ENCODE measurements at places on chromosomes 2 and 18. TPM values are rescaled to one million over a fixed set of nuclear protein-coding genes. Genes with fewer than 3 reads are reported as not detected.
A peak's percentile ranks its signal among the peaks of the same experiment; 100 is the strongest.

DNA sequence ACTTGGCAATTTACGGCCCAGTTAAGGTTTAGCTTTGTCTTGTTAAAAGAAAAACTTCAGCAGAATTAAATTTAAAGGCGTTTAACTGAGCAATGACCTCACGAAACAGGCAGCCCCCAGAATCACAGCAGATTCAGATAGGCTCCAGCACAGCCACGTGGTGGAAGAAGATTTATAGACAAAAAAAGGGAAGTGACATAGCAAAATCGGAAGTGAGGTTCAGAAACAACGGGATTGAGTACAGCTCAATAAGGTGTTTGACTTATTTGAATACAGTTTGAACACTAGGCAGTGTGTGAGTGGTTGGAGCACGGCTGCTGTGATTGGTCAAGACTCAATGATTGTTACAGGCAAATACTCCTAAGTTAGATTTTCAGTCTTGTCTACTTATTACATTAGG is 79.8 kb downstream of the MOGAT1 start:
- H3K4me3 ChIP-seq, result no peak overlapping the region
- H3K27me3 ChIP-seq, result no peaks in the 10 kb centered on the region
- no peak for DNase-seq
- H3K36me3 ChIP-seq, result no peaks in the 10 kb centered on the region
- H3K4me1 ChIP-seq, result peaks cover 6% of the 10 kb centered on the region

GRCh38 chr2:168734199-168734760 is 68.2 kb upstream of the NOSTRIN start:
- H3K27ac ChIP-seq, result peak overlapping the region; percentile 21
- no peaks in the 10 kb centered on the region for H3K36me3 ChIP-seq
- H3K4me3 ChIP-seq, result no peak overlapping the region
- peaks cover 15% of the 10 kb centered on the region for H3K4me1 ChIP-seq

DNA sequence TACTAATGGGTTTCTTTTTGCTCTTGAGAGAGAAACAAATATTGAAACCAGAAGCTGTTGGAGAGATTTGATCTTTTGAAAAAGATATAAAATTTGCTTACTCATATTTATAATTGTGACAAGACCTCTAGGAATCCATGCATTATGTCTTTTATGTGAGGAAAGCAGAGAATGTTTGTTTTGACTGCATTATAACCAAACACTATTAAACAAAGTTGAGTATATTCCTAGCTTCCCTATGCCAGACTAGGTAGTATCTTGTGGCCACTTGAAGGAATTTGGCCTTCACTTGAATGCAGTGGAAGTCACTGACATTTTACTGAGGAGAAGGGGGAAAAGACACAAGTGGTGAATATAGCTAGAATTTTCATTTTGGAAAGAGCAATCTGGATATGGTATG is 521.8 kb upstream of the ZEB2 start:
- H3K4me3 ChIP-seq, result no peak overlapping the region
- no peak overlapping the region for H3K27ac ChIP-seq
- H3K36me3 ChIP-seq, result no peaks in the 10 kb centered on the region
- DNase-seq, result no peak

Gene CD8B2
- total RNA-seq, result not detected

DNA sequence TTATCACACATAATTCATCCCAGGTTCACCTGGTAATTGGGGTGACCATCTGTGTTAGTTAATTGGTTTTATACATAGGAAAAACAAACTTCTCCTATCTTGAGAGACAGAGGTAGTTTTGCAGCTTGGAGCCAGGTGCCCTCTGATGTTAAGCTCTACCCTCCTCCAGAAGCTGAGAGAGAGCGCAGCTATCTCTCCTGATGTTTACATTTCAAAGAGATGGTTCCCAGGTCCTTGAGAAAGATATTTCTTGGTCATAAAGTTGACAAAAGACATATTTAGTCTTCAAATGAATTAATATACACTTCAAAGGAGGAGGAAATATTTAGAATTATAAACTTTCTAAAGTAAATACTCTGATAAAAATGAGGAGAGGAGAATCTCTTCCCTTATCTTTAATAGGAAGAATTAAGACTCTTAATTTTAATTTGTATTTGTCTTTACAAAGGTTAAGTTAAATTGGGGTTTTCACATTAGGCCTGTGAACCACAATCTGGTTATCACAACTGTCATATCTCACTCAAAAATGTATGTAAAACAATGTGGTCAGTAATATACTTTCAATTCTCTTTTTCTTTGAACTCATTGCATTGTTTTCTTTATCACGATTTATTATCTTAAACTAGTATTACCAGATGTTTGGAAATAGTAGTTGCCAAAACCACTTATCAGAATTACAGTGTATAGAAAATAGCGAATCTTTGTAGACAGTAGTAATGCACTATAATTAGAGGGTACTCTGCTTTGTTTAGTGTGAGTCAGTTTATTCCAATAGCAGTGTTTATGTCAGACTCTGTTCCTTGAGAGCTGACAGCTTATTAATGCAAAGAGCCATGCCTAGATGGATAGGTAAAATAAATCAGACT is 26.8 kb downstream of the SERPINB4 start:
- DNase-seq, result no peak
- no peak overlapping the region for H3K4me3 ChIP-seq
- H3K27me3 ChIP-seq, result no peaks in the 10 kb centered on the region
- H3K27ac ChIP-seq, result no peak overlapping the region
- no peaks in the 10 kb centered on the region for H3K36me3 ChIP-seq

Gene SEC11C
- total RNA-seq, result 15.2 TPM

DNA sequence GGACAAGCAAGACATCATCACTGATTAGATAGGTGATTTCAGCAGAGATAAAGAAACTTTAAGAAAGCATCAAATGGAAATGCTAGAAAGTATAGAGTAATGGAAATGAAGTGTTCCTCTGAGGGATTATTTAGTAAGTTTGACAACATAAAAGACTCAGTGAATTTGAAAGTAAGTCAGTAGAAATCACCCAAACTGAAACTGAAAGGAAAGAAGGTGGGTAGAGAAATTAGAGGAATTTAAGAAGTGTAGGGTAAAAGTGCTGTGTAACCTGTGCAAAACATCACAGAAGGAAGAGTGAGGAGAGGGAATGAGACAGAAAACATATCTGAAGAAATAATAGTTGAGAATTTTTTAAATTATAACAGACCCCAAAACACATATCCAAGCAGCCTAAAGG is 343.1 kb downstream of the CBLN2 start:
- H3K4me1 ChIP-seq, result no peaks in the 10 kb centered on the region
- no peak overlapping the region for H3K27ac ChIP-seq
- H3K4me3 ChIP-seq, result no peak overlapping the region

Gene LAMA3
- total RNA-seq, result 3.2 TPM

DNA sequence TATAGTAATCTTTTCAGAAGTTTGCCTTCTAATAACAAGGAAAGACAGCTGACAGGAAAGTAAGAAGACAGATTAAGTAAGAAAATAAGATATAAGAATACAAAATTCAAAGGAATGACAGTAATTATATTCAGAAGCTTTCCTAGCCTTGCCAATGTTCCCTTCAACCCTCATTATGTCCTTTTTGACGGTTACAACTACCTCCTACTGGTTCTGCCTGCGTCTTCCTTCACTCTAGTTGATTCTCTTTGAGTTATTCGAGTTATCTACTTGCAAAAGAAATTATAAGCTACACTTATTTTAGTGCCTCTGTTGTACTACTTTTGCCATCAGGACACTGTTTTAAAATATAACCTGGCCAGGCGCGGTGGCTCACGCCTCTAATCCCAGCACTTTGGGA is 218.9 kb upstream of the GYPC start:
- no peak overlapping the region for H3K4me3 ChIP-seq
- no peak for DNase-seq
- H3K27me3 ChIP-seq, result no peaks in the 10 kb centered on the region
- H3K4me1 ChIP-seq, result no peaks in the 10 kb centered on the region

Gene HOXD13
- total RNA-seq, result not detected

All from heart left ventricle (tissue), 16 donors.